ENCODE measurements at places on chromosomes 11 and 22. TPM values are rescaled to one million over a fixed set of nuclear protein-coding genes. Genes with fewer than 3 reads are reported as not detected.

CLDN5 gene
- not detected for total RNA-seq

RAB36 gene
- 3.5 TPM for total RNA-seq

OTOG gene
- total RNA-seq = not detected

CEP126 gene
- total RNA-seq = 2.0 TPM

KRTAP5-11 gene
- not detected for total RNA-seq

EMID1 gene
- not detected for total RNA-seq

ZW10 gene
- total RNA-seq = 21.6 TPM

CTSC gene
- total RNA-seq = 47.6 TPM

TTLL8 gene
- not detected for total RNA-seq

XKR3 gene
- not detected for total RNA-seq

RFPL1 gene
- not detected for total RNA-seq

CD6 gene
- total RNA-seq = not detected

SMIM35 gene
- not detected for total RNA-seq

OR5L1 gene
- total RNA-seq = not detected

APOL1 gene
- total RNA-seq = 8.3 TPM

MRGPRF gene
- 25.3 TPM for total RNA-seq

PLA2G3 gene
- total RNA-seq = not detected

PRG3 gene
- not detected for total RNA-seq

TMPRSS13 gene
- total RNA-seq = not detected

ZNF280A gene
- total RNA-seq = not detected

SPTBN2 gene
- total RNA-seq = 0.13 TPM

CASTOR1 gene
- 10.2 TPM for total RNA-seq

LARGE2 gene
- not detected for total RNA-seq

LRRN4CL gene
- total RNA-seq = 6.9 TPM

SELENOM gene
- total RNA-seq = 268 TPM

CECR2 gene
- not detected for total RNA-seq

ZBTB16 gene
- not detected for total RNA-seq

AGBL2 gene
- 0.63 TPM for total RNA-seq

BAIAP2L2 gene
- 24.3 TPM for total RNA-seq

PATE4 gene
- total RNA-seq = not detected

SPON1 gene
- 3.7 TPM for total RNA-seq

MMP12 gene
- total RNA-seq = 0.76 TPM

SCGB1D2 gene
- total RNA-seq = not detected

CELF1 gene
- total RNA-seq = 71.6 TPM

MAPK8IP1 gene
- 8.1 TPM for total RNA-seq

ME3 gene
- total RNA-seq = 10.9 TPM

PPFIBP2 gene
- 4.1 TPM for total RNA-seq

TRIM49 gene
- not detected for total RNA-seq

TTC38 gene
- 27.6 TPM for total RNA-seq

STX3 gene
- total RNA-seq = 10.5 TPM

ZNF280B gene
- 0.11 TPM for total RNA-seq

SOX6 gene
- not detected for total RNA-seq

RFPL3 gene
- not detected for total RNA-seq

All from GM23248 (cell line).